PC-3 (cell line): ENCODE measurements at places on chromosomes 1 and 21. TPM values are rescaled to one million over a fixed set of nuclear protein-coding genes. Genes with fewer than 3 reads are reported as not detected.

GRCh38 chr1:111045033-111045722 lies 81.5 kb upstream of the LRIF1 start:
- DNase-seq: peak; percentile 11

- DNase-seq: no peak
Observed at GRCh38 chr1:60222360-60223115, 149.0 kb upstream of the C1orf87 start.

CHIT1 gene
- total RNA-seq: 0.06 TPM in 1 of 2 replicates, not detected in the other

- DNase-seq: no peak
Observed at GRCh38 chr1:5751163-5751540, 241.1 kb downstream of the NPHP4 start.

GRCh38 chr1:156866249-156866909 lies 5.7 kb downstream of the NTRK1 start:
- DNase-seq: no peak

DNA sequence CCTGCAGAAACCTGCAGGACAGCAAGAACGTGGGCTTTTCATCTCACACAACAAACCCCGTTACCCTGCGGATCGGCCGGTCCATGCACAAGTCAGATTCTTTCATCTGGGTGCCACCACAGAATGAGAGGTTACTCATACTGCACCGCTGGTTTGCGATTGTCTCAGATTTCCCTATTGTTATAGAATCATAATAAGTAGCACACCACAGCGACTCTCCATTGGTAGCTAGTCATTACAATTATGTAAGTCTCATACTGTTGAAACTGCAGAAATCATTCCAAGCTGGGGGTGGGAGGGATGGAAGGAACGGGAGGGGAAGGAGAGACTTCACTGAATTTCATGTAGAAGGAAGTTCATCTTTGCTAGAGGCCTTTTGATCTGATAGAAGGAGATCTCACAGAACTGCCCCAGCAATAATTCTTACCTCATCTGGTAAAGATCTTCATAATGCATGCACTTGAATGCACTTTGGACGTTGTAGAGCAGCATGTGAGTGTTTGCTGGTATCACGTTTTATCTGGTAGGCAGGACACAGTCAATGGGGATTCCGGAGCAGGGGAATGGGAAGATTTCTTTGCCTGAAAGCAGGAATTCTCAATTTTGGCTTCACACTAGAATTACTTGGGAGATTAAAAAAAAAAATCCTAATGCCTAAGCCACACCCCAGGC lies 221.1 kb downstream of the KIF26B start:
- DNase-seq: no peak

DNA sequence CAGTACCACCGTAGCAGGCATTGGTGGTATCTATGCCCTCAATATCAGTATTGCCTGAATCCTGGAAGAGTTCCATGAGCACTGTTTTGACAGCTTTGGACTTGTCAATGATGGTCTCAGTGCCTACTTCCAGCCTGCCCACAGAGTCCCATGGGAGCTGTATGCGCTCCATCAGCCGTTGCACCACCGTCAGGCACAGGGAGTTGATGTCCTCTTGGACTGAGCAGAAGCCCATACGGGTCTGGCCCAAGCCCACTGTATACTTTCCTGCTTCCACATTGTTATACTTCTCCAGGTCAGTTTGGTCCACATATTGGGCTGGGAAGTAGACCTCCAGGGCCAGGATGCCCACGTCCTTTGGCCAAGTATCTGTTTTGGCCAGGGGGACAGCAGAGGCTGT lies 4.5 kb downstream of the HMGCS2 start:
- DNase-seq: no peak

- DNase-seq: peak; percentile 11
Observed at GRCh38 chr1:26277719-26278118, 2.2 kb upstream of the SH3BGRL3 start.

CFAP107 gene
- total RNA-seq: not detected in 2 replicates

GRCh38 chr1:198929961-198930599 lies 291.2 kb downstream of the PTPRC start:
- no peak for DNase-seq

DNA sequence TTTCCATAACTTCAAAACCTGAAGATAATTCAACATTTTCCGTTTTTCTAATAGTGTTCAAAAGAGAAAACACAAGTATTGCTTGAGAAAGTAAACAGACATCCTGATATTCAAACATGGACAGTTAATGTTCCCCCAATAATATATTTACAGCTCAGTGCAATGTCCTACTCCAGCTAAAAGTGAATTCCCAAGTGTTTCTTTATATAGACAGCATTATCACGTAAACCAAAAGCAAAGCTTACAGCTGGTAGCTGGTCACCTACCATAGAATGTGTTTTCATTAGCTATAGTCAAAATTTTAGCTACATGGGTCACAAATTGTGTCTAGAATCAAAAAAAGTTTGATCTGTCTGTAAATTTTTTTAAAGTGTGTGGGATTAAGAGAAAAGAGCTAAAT lies 34.9 kb downstream of the WLS start:
- no peak for DNase-seq

GRCh38 chr1:78005448-78005722 lies 646 bp downstream of the DNAJB4 start:
- DNase-seq: no peak

ODF2L gene
- 18.3 and 21.8 TPM in 2 replicates for total RNA-seq

CELA2A gene
- not detected in 2 replicates for total RNA-seq

IL22RA1 gene
- total RNA-seq: 1.2 TPM in 2 replicates

GRHL3 gene
- total RNA-seq: 3.5 and 7.8 TPM in 2 replicates

GRCh38 chr1:170213596-170213995 lies 67.8 kb downstream of the NTMT2 start:
- DNase-seq: no peak

- no peak for DNase-seq
Observed at GRCh38 chr1:74065081-74065480, 132.9 kb downstream of the LRRIQ3 start.

KIF17 gene
- total RNA-seq: 0.33 and 2.8 TPM in 2 replicates

DNA sequence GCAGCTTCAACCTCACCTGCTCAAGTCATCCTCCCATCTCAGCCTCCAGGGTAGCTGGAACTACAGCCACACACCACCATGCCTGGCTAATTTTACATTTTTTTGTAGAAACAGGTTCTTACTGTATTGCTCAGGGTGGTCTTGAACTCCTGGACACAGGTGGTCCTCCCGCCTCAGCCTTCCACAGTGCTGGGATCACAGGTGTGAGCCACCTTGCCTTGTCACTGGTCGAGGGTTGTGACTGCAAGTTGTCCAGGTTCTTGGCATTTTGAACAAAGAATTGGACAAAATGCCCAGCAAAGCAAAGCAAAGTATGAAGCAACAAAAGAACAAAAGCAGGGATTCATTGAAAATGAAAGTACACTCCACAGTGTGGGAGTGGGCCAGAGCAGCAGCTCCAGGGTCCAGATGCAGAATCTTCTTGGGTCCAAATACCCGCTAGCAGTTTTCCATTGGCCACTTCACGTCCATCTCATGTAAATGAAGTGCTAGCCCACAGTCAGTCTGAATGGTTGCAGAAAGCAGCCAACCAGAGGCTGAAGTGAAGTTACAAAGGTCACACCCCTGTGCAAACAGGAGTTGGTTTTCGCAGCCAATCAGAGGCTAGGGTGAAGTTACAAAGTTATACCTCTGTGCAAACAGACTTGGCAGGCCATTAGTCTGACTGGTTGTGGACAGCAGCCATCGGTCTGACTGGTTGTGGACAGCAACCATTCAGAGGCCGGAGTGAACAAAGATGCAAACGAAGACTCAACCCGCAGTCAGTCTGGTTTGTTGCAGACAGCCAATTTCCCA lies 109.5 kb upstream of the KIF26B start:
- peak; percentile 53 for DNase-seq

- DNase-seq: peak; percentile 3
Observed at GRCh38 chr1:7339953-7340352, 431.1 kb upstream of the VAMP3 start.

- DNase-seq: no peak
Observed at GRCh38 chr21:28133116-28133515, 859.6 kb downstream of the LTN1 start.

- DNase-seq: peak; percentile 69
Observed at GRCh38 chr1:193183019-193183627, 3.3 kb downstream of the B3GALT2 start.

RNF19B gene
- total RNA-seq: 17.9 and 21.3 TPM in 2 replicates

TDRD5 gene
- total RNA-seq: not detected in 2 replicates

GRCh38 chr1:204017032-204017431 lies 55.9 kb upstream of the SOX13 start:
- no peak for DNase-seq

GRCh38 chr1:31618916-31619846 lies 1.7 kb downstream of the HCRTR1 start:
- no peak for DNase-seq

GRCh38 chr1:179889589-179889988 lies 7.5 kb downstream of the TOR1AIP1 start:
- DNase-seq: no peak

GRCh38 chr1:4944911-4945310 lies 290.5 kb downstream of the AJAP1 start:
- DNase-seq: no peak

DNA sequence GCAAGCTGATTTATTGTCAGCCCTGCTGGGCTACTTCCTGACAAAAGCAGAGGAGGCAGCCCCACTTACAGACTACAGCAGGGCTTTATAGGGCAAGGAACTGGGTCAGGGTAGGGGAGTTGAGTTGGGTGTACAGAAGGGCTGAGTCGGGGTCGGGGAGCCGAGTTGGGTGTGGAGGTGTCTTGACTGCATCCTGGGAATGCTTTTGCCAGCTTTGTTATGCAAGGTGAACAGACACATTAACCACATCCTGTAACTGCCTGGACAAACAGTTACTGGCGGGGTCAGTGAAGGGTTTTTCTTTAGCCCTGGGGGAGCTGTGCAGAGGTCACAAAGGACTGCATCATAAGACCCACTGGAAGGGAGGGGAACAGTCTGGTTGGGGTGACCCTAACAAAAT lies 39.1 kb upstream of the GBP5 start:
- peak; percentile 57 for DNase-seq

UBXN10 gene
- total RNA-seq: 0.12 TPM in 1 of 2 replicates, not detected in the other

UQCRHL gene
- 8.7 and 11.2 TPM in 2 replicates for total RNA-seq

DNA sequence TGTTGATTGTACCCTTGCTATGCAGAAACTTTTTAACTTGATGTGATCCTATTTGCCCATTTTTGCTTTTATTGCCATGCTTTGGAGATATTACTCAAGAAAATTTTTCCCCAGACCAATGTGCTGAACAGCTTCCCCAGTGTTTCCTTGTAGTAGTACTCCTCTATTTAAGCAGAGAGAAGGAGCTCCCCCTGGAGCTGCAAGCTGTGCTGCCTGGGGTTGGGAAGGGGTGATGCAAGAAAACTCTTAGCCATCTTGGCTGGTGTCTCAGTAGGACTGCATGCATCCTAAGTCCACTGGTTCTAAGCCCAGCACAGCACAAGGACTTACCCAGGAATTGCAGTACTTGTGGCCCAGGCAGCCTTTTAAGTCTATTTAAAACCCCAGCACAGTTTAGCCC lies 121.6 kb downstream of the NTMT2 start:
- no peak for DNase-seq

GRCh38 chr21:42568376-42568775 lies 54.7 kb downstream of the SLC37A1 start:
- DNase-seq: no peak

DNA sequence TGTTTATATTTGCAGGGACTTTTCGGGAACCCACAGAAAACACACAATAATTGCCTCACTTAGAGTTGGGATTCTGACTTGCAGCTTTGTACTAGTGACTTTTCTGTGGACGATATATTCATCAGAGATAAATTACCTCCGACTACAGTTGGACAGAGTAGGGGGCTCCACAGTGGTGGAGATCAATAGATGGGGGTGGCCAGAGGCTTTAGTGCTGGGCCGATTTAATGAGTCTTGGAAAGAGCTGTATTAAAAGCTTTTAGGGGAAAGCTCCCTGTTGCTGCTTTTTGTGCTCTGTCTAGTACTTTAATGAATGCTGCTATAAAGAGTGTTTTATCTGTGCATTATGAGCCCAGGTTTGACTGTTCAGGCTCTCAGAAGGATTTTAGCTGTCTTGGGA lies 359.2 kb upstream of the DPYD start:
- DNase-seq: no peak

GRCh38 chr1:232726048-232726779 lies 79.0 kb upstream of the MAP10 start:
- DNase-seq: peak; percentile 95

GRCh38 chr1:90717356-90717664 lies 208 bp upstream of the BARHL2 start:
- no peak for DNase-seq

NPPB gene
- not detected in 2 replicates for total RNA-seq

SLC6A17 gene
- total RNA-seq: not detected in 2 replicates

GRCh38 chr1:67817319-67817718 lies 15.9 kb downstream of the GNG12 start:
- no peak for DNase-seq

DNA sequence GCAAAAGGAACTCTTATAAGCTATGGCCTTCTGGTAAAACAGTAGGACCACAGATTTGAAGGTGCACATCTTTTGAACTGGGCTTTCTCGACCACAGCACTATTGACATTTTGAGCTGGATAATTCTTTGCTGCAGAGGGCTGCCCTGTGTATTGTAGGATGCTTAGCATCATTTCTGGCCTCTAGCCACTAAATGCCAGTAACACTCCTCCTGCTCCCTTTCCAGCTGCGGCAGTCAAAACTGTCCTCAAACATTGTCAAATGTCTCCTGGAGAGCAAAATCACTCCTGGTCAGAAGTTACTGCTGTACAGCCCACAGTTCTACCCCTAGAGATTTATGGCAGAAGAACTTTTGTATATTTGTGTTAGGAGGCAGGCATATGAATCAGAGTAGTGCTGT lies 836.7 kb downstream of the PLA2G4A start:
- DNase-seq: no peak

RGS4 gene
- 6.0 and 16.6 TPM in 2 replicates for total RNA-seq

GRCh38 chr1:32874860-32875752 lies 4.4 kb upstream of the FNDC5 start:
- DNase-seq: no peak

- DNase-seq: no peak
Observed at GRCh38 chr21:35026617-35027562, 22.2 kb downstream of the RUNX1 start.

GRCh38 chr1:171772312-171772711 lies 9.1 kb upstream of the METTL13 start:
- no peak for DNase-seq
